ENCODE measurements at places on chromosomes 2 and 18. TPM values are rescaled to one million over a fixed set of nuclear protein-coding genes. Genes with fewer than 3 reads are reported as not detected.
A peak's percentile ranks its signal among the peaks of the same experiment; 100 is the strongest.

- no peak for DNase-seq
Measured at GRCh38 chr18:4510160-4510559, 55.1 kb upstream of the DLGAP1 start.

DQX1 gene
- 1.3 TPM for total RNA-seq

DNA sequence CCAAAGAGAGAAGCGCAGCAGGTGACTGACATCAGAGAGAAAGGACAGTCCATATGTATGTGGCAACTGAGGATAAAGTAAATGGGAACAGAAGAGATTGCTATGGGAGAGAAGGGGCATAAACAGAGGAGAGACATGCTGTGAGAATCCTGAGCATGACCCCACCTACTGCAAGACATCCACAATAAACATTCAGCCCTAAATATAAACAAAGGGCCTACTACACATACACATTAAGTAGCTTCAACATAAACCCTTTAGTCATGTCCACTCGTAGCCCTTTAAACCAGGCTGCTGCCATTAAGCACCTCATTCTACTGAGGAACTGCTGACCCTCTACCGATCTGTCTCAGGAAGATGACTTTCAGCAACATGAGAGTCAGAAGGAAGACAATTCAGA, 32.9 kb downstream of the CCBE1 start:
- DNase-seq, result no peak

GRCh38 chr18:57435846-57436190, 644 bp downstream of the ONECUT2 start:
- DNase-seq, result peak; percentile 17

- no peak for DNase-seq
Measured at GRCh38 chr2:6297238-6297637, 568.5 kb downstream of the CMPK2 start.

Data from HT-29 (cell line).